Subcutaneous adipose tissue (tissue), 4 donors: ENCODE measurements at places on chromosomes 7 and 10. TPM values are rescaled to one million over a fixed set of nuclear protein-coding genes. Genes with fewer than 3 reads are reported as not detected.

The ACBD5 gene
- 25.8 TPM for total RNA-seq

The PDZD7 gene
- 0.33 TPM for total RNA-seq

The UCN3 gene
- not detected for total RNA-seq

The PODXL gene
- 44.5 TPM for total RNA-seq

The STEAP1B gene
- not detected for total RNA-seq

The ZNF727 gene
- 1.0 TPM for total RNA-seq

The CAMK2B gene
- 0.49 TPM for total RNA-seq

The CYTH3 gene
- total RNA-seq = 23.6 TPM

The GRM3 gene
- not detected for total RNA-seq

The PRKAR2B gene
- total RNA-seq = 678 TPM

The FBXL13 gene
- total RNA-seq = 0.88 TPM

The GNB2 gene
- total RNA-seq = 177 TPM

The ASB10 gene
- not detected for total RNA-seq

The NCF1 gene
- total RNA-seq = 4.0 TPM

The BRAF gene
- 42.3 TPM for total RNA-seq

The PNLIP gene
- total RNA-seq = not detected

The DYDC2 gene
- not detected for total RNA-seq

The DNA2 gene
- 4.8 TPM for total RNA-seq

The THNSL1 gene
- 2.1 TPM for total RNA-seq

The BICC1 gene
- 17.9 TPM for total RNA-seq

The MTPN gene
- 129 TPM for total RNA-seq

The GNG11 gene
- total RNA-seq = 52.2 TPM

The TRIM50 gene
- 0.94 TPM for total RNA-seq

The UNCX gene
- not detected for total RNA-seq

The WNT8B gene
- total RNA-seq = not detected

The HHEX gene
- total RNA-seq = 14.1 TPM

The TET1 gene
- 16.4 TPM for total RNA-seq

The ELMO1 gene
- 128 TPM for total RNA-seq

The TEX47 gene
- not detected for total RNA-seq

The GIMAP4 gene
- 43.9 TPM for total RNA-seq
